ENCODE measurements at places on chromosomes 1 and 21. TPM values are rescaled to one million over a fixed set of nuclear protein-coding genes. Genes with fewer than 3 reads are reported as not detected.

The SLC26A9 gene
- total RNA-seq, result 18.2 TPM

- no peak for DNase-seq
These were observed 45.5 kb downstream of the VWA5B1 start for GRCh38 chr1:20336105-20336605.

The UMODL1 gene
- total RNA-seq, result 0.50 TPM

- DNase-seq, result no peak
These were observed 87.9 kb upstream of the HMCN1 start for GRCh38 chr1:185646202-185646683.

DNA sequence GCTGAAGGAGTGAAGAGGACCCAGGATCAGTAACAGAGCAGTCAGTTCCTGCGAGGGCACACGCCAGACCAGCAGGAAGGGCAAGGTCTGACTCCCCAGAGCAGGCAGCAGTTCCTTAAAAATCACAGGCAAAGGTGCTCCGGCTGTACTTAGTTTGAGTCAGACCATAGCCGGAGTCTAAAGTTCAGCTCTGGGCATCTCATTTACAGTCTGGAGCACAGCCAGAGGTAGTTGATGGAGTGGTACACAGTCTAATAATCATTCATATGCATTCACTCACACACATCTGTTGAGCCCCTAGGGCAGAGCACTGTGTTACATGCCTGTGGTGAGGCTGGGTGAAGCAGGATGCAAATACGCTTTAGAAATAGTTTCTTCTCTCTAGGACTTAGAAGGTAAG lies 7.3 kb upstream of the AMIGO1 start:
- DNase-seq, result no peak

The PDZK1 gene
- total RNA-seq, result not detected

The TNFAIP8L2 gene
- total RNA-seq, result 17.8 TPM

DNA sequence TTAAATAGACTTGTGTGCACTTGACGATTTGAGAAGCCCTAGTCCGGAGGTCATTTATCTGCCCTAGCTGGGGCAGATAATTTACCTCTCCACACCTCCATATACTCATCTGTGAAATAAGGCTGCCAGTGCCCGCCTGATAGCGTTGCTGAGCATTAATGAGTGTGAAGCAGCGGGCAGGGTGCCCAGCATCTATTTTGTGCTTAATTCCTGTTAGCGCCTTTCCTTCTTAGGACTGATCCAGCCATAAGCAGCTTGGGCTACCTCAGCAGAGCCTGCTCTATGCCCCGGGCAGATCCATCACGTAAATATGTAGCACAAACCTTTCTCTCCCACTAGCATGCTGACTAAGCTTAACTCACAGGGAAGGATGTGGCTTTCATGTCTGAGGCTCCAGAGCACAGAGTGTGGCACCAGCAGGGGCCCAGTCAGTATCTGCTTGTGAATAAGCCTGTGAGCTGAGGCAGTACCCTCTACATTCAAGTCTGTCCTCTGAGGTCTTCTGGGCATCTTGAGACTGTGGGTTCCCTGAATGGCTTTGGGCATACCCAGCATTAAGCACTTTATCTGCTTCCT lies 21.5 kb upstream of the RNF187 start:
- no peak for DNase-seq

The AKNAD1 gene
- total RNA-seq, result 1.3 TPM

DNA sequence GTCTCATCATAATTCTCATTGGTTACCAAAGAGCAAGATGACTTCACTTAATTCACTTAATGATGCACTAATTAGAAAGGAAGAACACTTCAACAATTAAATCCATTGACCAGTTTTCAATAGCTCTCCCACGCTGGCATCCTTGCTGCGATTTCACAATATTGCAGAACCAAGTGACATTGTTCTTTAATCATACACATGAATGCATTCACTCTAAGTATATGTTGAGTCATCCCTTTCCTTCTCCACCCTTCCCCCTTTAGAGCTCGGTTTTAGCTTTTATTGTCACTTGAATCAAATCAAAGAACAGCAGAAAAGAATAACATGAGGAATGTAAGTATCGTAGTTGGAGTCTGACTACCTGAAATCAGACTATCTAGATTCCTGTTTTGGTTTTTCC lies 233.6 kb upstream of the FMN2 start:
- no peak for DNase-seq

GRCh38 chr21:45029948-45030681 lies 44.3 kb upstream of the ADARB1 start:
- DNase-seq, result no peak

GRCh38 chr1:240500647-240501046 lies 111.3 kb downstream of the GREM2 start:
- no peak for DNase-seq

- peak; percentile 55 for DNase-seq
These were observed 2.2 kb downstream of the CAMK1G start for GRCh38 chr1:209585672-209586071.

All from lower lobe of right lung (tissue), 2 donors.